ENCODE measurements at places on chromosomes 3 and 15.

GRCh38 chr3:46192939-46193338, 15.2 kb downstream of the CCR1 start:
- DNase-seq, result no peak

- DNase-seq, result no peak
These were observed 12.2 kb upstream of the POLR2M start for GRCh38 chr15:57694279-57694678.

GRCh38 chr3:173583496-173583895, 186.0 kb downstream of the NLGN1 start:
- DNase-seq, result no peak

- DNase-seq, result no peak
These were observed 299.4 kb upstream of the RORA start for GRCh38 chr15:61528581-61528910.

- no peak for DNase-seq
These were observed 58.5 kb downstream of the BBX start for GRCh38 chr3:107581230-107581629.

DNA sequence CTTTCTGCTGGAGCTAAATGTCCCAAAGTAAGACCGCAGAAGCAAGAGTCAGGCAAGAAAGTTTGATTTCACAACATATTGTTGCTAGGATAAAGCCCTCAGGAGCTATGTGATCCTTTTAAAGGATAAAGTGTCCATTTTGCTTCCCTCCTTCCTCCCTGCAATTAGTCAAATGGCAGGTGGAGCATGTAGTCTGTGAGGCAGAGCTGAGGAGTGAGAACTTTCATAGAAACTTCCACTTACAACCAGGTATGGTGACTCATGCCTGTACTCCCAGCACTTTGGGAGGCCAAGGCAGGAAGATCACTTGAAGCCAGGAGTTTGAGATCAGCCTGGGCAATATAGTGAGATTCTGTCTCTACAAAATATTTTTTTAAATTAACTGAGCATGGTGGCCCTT, 25.2 kb upstream of the RHCG start:
- DNase-seq, result no peak

- DNase-seq, result no peak
These were observed 38.0 kb downstream of the STAC start for GRCh38 chr3:36418296-36418695.

- DNase-seq, result peak; percentile 42
These were observed 39.0 kb downstream of the CFAP100 start for GRCh38 chr3:126433496-126434263.

- no peak for DNase-seq
These were observed 115.6 kb upstream of the CADPS start for GRCh38 chr3:62990704-62991413.

- no peak for DNase-seq
These were observed 43.7 kb upstream of the GNB5 start for GRCh38 chr15:52234596-52235541.

DNA sequence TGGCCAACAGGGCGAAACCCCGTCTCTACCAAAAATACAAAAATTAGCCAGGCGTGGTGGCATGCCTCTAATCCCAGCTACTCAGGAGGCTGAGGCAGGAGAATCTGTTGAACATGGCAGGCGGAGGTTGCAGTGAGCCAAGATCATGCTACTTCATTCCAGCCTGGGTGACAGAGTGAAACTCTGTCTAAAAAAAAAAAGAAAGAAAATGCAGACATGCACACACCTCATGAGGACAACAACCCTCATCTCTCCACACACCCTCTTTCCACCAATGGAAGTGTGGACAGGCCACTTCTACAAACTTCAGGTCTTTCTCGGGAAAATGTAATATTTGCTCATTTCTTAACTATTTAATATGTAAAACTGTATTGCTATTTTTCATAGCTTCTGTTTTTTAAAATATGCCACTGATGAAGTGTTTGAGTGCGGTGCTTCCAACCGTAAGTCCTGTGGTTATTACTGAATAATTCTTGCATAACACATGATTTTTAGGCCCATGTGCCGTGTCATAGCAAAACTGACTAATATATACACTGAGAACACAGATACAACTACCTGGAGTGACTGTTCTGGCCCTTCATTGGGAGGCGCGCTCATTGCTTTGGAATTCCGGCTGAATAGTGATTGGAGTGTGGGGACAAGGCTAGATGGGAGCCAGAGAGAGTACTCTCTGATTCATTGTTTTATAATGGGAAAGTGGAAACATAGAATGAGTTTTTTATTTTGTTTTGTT, 23.1 kb downstream of the LRRC31 start:
- no peak for DNase-seq

DNA sequence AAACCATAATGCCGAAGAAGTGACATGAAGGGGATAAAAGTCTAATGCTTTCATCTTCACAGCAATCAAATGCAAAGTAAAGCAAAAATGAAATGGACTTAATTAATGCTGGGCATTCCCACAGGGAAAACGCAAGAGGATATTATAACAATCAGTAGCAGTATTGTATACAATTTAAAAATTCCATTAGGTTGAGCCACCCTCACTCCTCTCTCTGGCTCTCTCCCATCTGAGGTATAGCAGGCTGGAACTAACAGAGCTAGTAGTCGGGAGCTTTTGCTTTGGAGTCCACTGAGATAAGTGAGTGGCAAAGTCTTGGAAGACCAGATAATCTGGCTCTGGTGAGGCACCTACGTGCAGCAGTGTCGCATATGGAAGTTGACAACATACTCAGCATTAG, 33.9 kb downstream of the DET1 start:
- no peak for DNase-seq
